ENCODE measurements at places on chromosomes 2 and 18. TPM values are rescaled to one million over a fixed set of nuclear protein-coding genes. Genes with fewer than 3 reads are reported as not detected.

DNA sequence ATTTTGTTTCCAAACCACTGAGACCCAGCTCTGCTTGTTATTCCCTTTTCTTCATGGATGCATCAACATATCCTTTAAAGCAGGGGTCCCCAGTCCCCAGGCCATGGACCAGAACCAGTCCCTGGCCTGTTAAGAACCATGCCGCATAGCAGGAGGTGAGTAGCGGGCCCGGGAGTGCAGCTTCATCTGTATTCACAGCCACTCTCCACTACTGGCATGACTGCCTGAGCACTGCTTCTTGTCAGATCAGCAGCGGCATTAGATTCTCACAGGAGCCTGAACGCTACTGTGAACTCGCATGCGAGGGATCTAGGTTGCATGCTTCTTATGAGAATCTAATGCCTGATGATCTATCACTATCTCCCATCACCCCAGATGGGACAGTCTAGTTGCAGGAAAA, 1.6 kb upstream of the POLI start:
- H3K4me3 ChIP-seq = no peak overlapping the region
- peaks cover 9% of the 10 kb centered on the region for H3K4me1 ChIP-seq
- no peaks in the 10 kb centered on the region for H3K27me3 ChIP-seq
- H3K36me3 ChIP-seq = no peaks in the 10 kb centered on the region

DNA sequence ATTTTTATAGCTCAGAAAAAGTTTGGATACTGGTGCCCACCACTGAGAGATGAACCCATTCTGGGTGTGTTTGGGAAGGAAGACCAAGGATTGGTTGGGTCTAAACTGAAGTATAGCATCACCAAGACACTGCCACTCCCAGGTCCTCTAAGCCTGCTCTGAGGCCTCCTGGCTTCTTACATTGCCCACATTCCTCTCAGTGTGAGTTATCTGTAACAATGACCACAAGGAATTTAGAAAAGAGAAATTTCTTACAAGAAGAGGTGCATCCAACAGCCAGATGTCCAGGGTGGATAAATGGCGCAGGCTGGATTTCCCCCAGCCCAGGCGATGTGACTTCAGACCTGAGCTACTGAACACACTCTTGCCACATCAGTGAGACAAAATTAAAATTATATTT, 1.6 kb upstream of the GPR45 start:
- DNase-seq = no peak
- H3K36me3 ChIP-seq = no peaks in the 10 kb centered on the region
- H3K4me3 ChIP-seq = no peak overlapping the region
- H3K4me1 ChIP-seq = no peaks in the 10 kb centered on the region
- no peak overlapping the region for H3K27ac ChIP-seq

GRCh38 chr2:30792521-30792920, 14.7 kb downstream of the CAPN13 start:
- H3K4me1 ChIP-seq = peaks cover 5% of the 10 kb centered on the region
- DNase-seq = no peak
- no peak overlapping the region for H3K27ac ChIP-seq
- no peak overlapping the region for H3K4me3 ChIP-seq
- H3K36me3 ChIP-seq = no peaks in the 10 kb centered on the region

GRCh38 chr18:5841518-5841917, 53.8 kb downstream of the TMEM200C start:
- no peaks in the 10 kb centered on the region for H3K36me3 ChIP-seq
- no peak overlapping the region for H3K4me3 ChIP-seq
- DNase-seq = no peak
- H3K27ac ChIP-seq = no peak overlapping the region

DNA sequence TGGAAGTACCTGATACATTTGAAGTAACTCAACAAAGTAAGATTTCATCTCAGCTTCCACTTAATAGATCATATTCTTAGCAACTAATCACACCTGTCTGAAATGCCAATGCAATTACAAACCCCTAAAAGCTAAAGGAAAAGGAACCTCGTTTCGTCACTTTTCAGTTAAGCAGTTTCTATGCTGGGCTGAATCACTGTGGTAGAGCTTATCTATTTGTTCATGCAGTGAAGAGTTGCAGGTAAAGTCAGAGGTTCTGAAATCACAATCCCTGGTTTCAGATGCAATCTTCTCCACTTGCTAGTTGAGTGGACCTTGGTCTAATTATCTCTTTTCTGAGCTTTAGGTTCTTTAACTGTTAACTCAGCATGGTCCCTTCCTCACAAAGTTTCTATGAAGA, 6.3 kb downstream of the HRH4 start:
- H3K27ac ChIP-seq = no peak overlapping the region
- H3K4me1 ChIP-seq = peaks cover 4% of the 10 kb centered on the region
- H3K4me3 ChIP-seq = no peak overlapping the region
- no peaks in the 10 kb centered on the region for H3K27me3 ChIP-seq
- no peaks in the 10 kb centered on the region for H3K36me3 ChIP-seq

DNA sequence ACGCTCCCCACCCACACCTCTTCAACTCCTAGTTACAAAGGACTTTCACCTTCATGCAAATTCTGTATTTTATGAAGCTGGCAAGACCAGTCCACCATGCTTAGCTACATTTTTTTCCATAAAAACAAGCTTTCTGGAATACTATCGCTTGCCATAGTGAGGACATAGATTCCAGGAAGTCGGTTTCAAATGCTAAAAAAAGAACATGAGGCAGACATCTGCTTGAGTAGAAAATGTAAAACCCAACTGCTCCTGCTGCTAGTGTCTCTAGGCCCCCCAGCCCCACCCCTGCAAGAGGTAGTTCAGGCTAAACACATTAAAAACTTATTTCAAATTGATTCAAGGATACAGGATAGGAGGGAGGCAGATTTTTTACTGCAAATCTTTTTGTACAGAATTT, 148.9 kb downstream of the SMAD2 start:
- peak; percentile 84 for DNase-seq
- H3K4me3 ChIP-seq = no peak overlapping the region
- peak overlapping the region; percentile 17 for H3K27ac ChIP-seq

GRCh38 chr2:176466918-176467452, 197.7 kb downstream of the MTX2 start:
- DNase-seq = no peak
- H3K27me3 ChIP-seq = no peaks in the 10 kb centered on the region
- no peaks in the 10 kb centered on the region for H3K36me3 ChIP-seq
- H3K27ac ChIP-seq = no peak overlapping the region
- no peaks in the 10 kb centered on the region for H3K4me1 ChIP-seq
- H3K4me3 ChIP-seq = no peak overlapping the region

GRCh38 chr2:81650048-81650971, 1345.8 kb upstream of the LRRTM1 start:
- no peaks in the 10 kb centered on the region for H3K36me3 ChIP-seq
- H3K4me1 ChIP-seq = no peaks in the 10 kb centered on the region
- no peaks in the 10 kb centered on the region for H3K27me3 ChIP-seq
- no peak overlapping the region for H3K27ac ChIP-seq

- H3K27ac ChIP-seq = no peak overlapping the region
- H3K27me3 ChIP-seq = no peaks in the 10 kb centered on the region
- no peak for DNase-seq
- H3K36me3 ChIP-seq = no peaks in the 10 kb centered on the region
Observed at GRCh38 chr2:141529659-141530058, 601.2 kb downstream of the LRP1B start.

DNA sequence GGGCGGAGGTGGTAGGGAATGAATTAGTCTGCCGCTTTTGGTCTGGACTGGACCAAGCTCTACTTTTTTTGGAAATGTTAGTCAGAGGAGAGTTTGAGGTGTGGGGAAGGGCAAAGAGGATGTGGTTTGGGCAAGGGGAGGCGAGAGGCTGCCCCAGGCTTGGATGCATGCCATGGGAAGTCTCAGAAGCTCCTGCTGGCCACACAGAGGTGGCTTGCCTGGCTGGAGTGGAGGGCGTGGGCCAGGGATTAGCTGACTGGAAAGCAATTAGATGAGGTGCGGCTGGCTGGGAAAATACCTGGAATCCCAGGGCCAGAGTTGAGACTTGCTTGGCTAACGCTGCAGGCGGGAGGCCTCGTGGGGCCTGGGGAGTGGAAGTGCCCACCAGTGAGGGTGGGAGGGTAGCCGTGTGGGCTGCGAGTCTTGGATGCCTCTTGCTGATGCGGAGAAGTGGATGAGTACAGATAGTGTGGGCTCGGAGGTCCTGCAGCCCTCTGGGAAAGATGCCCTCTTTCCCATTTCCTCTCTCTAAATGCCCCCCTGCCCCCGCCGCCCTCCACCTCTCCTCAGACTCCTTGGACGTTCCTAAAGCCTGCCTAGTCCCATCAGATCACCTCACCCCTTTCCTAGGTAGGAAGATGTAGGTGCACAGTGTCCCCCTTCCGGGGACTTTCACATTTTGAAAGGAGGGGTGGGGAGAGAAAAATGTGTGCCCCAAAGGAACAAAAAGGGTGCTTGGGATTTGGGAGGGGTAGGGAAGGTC, 117.6 kb downstream of the SMAD7 start:
- peak overlapping the region; percentile 44 for H3K27ac ChIP-seq
- H3K27me3 ChIP-seq = no peaks in the 10 kb centered on the region
- no peak overlapping the region for H3K4me3 ChIP-seq
- peaks cover 46% of the 10 kb centered on the region for H3K4me1 ChIP-seq

GRCh38 chr2:129748653-129749052, 230.8 kb upstream of the RAB6C start:
- H3K36me3 ChIP-seq = no peaks in the 10 kb centered on the region
- no peak overlapping the region for H3K4me3 ChIP-seq
- H3K27me3 ChIP-seq = no peaks in the 10 kb centered on the region

DNA sequence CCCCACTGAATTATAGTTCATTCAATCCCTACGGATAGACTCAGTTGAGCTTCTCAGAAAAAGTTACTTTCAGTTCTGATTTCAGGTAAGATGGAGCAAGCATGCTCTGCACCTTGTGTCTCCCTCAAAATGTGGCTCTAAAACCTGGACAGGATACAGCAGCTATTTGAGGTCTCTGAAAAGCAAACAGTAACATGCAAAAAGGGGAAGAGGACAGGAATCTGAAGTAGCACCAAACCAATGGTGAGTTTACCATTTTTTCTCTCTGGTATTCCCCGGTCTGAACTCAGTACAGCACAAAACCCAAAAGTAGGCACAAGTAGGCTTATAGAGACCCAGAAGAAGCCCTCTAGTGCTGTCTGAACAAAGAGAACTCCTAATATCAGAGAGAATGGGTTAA, 34.1 kb downstream of the LANCL1 start:
- H3K27me3 ChIP-seq = no peaks in the 10 kb centered on the region
- peaks cover 15% of the 10 kb centered on the region for H3K36me3 ChIP-seq
- no peaks in the 10 kb centered on the region for H3K4me1 ChIP-seq
- DNase-seq = no peak

GRCh38 chr2:29024882-29025430, 43.9 kb downstream of the TOGARAM2 start:
- H3K27me3 ChIP-seq = peaks cover 2% of the 10 kb centered on the region
- DNase-seq = no peak
- peaks cover 10% of the 10 kb centered on the region for H3K4me1 ChIP-seq
- H3K36me3 ChIP-seq = no peaks in the 10 kb centered on the region

DNA sequence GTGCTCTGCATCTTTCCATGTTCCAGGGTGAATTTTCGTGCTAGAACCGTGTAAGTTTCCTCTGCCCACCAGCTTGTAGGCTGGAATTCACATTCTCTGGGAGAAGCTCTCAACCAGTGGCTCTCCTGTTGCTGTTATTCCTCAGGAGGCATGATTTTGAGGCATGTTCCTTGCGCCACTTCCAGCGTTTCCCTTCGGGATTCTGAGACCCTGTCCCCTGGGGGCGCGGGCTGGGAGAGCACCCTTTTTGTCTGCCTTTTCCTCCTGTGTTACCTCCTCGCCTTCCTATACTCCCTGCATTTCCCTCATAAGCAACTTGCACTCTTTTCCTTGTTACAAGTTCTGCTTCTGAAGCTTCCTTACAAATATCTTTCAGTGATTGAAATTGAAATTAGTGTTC, 156.4 kb downstream of the PTPRM start:
- no peaks in the 10 kb centered on the region for H3K27me3 ChIP-seq
- H3K27ac ChIP-seq = no peak overlapping the region
- no peak for DNase-seq
- H3K36me3 ChIP-seq = no peaks in the 10 kb centered on the region

DNA sequence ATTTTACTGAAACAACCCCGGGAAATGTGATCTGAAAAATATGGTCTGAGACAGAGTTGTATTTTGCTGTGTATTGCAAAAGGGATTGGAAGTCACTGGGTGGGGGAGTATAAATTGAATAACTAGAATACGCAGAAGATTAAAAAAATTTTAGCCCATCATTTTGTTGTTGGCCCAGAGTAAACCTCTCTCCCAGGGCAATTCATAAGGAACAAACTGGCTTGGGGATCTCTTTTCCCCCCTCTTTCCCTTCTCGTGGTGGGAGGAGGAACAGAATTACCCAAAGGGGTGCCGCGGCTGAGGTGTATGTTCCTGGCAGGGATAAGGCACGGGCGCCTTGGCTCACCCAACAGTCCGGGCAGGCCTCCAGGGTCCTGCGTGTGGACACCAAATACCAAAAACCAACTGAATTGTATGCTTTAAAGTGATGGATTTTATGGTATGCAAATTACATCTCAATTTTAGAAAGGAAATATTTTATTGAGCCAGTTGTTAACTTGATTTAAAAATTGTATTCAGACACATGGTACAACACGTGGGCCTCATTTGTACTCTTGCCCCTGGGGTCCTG, 121.2 kb upstream of the SPRED2 start:
- no peak overlapping the region for H3K27ac ChIP-seq
- no peaks in the 10 kb centered on the region for H3K4me1 ChIP-seq
- no peaks in the 10 kb centered on the region for H3K27me3 ChIP-seq
- H3K4me3 ChIP-seq = no peak overlapping the region
- no peaks in the 10 kb centered on the region for H3K36me3 ChIP-seq

- no peak overlapping the region for H3K4me3 ChIP-seq
- H3K27ac ChIP-seq = no peak overlapping the region
- DNase-seq = no peak
- H3K4me1 ChIP-seq = no peaks in the 10 kb centered on the region
Observed at GRCh38 chr2:168478206-168478605, 22.1 kb downstream of the CERS6 start.

DNA sequence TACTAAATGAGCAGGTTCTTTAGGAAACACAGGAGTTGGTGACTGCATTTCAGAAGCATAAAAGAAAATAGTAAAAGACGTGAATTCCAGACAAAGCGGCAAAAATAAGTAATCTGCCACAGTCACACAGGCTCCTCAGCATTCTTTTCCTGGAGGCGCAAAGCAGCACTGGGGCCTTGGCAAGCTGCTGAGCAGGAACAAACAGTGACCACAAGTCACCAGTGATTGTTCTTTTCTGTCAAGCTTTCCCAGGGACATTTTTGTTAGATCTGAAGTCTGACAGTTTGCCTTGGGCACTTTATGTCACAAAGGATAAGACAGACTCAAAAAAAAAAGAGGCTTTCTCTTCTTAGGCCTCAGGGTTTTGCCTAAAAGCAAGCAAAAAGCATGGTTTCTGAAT, 216.2 kb downstream of the CDH20 start:
- no peaks in the 10 kb centered on the region for H3K27me3 ChIP-seq
- no peak overlapping the region for H3K27ac ChIP-seq
- no peaks in the 10 kb centered on the region for H3K36me3 ChIP-seq
- no peaks in the 10 kb centered on the region for H3K4me1 ChIP-seq
- DNase-seq = no peak

TFPI gene
- total RNA-seq = 46.9 TPM

NT5C1B gene
- not detected for total RNA-seq

C2orf66 gene
- total RNA-seq = 0.04 TPM

EMILIN1 gene
- 76.9 TPM for total RNA-seq

CHRNG gene
- 77.7 TPM for total RNA-seq
